ENCODE measurements at places on chromosomes 5 and 9.

DNA sequence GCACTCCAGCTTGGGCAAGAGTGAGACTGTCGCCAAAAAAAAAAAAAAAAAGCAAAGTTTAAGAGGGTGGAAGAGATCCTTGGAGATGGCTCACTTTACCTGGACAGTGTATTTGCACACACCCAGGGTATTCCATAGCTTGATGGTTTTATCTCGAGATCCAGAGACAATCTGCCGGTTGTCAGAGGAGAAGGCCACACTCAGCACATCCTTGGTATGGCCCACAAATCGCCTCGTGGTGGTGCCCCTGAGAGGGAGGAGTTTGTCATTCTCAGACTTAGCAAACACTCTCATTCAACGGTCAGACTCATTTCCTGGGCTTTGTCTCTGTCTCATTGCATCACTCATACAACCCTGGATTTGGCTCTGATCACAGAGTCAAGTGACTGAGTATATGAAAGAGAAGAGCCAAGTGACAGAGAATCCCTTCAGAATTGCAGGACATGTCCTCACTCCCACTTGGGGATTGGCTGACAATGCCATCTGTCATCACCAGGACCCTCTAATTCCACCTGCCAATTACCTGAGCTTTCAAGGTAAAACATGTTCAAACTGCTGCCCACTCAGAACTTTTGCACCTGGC lies 2.2 kb downstream of the RACK1 start:
- DNase-seq: no peak

DNA sequence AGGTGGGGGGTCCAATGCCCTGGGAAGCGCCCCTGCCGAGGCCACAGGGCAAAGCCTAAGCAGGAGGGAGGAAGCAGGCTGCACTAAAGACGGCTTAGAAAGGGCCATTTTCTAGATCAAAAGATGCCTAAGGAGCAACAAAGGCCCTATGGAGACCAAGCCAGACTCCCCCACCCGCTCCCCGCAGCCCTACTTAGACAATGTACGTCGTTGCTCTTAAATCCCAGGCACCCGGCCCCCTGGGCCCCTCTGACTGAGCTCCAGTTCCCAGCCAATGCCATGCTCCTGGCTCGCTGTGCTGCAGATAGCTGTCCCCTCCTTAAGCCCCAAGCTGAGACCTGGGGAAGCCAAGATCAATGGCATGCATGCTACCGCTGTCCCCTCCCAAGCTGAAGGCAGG lies 10.3 kb downstream of the IPPK start:
- no peak for DNase-seq

GRCh38 chr9:91155746-91156376 lies 205.9 kb downstream of the AUH start:
- no peak for DNase-seq

DNA sequence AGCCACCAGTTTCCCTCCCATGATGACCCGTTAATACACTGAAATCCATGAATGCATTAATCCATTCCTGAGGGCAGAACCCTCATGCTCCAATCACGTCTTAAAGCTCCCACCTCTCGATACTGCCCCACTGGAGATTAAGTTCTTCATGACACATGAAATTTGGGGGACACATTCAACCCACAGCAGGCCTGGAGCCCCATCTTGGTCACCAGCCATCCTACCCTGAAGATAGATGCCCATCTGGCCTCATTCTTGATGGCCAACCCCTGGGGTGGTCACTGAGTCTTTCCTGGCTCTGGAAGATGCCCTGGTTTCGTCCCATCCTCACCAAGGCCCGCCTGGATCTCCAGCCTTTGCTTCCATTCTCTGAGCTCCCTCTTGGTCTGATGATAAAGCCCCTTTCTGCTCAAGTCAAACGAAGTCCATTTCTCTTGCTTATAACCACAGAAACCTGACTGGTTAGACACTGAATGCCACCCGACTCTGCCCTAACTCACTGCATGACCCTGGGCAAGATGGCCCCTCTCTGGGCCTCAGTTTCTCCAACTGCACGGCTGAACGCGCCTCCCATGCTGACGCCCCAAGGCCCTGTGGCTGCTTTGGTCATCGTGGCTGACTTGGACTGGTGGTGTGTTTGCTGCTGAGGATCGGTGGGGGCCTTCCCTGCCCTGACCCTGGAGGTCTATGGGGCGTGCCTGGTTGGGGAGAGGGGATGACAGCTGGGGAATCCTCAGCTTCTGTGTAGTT lies 138.4 kb upstream of the IER5L start:
- no peak for DNase-seq

DNA sequence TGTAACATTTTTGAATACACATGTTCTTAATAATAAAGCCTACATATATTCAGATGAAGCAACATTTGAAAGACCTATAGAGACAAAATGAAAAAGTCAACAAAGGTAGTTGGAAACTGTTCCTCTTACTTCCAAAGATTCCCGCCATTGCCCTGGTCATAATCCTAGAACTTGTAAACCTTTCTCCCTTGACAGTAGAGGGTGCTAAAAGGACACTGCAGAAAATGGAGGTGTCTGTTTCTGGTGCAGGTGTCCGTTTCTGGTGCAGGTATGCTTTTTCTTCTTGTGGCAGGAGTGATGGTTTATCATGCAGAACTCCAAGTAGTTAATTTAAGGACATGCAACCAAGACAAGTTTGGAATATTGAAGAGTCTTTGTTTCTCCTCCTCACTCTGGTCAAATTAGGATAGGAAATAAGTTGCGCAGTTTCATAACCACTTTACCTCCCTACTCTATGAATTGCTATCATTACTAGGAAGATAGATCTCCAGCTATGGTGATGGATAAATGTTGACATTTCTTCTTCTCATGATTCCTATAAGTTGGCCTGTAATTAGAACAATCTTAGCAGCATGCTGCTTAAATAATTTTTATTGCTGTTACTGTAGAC lies 56.0 kb upstream of the FAM174A start:
- no peak for DNase-seq

- no peak for DNase-seq
These were observed 199.5 kb downstream of the ALDH1A1 start for GRCh38 chr9:72753266-72753893.

DNA sequence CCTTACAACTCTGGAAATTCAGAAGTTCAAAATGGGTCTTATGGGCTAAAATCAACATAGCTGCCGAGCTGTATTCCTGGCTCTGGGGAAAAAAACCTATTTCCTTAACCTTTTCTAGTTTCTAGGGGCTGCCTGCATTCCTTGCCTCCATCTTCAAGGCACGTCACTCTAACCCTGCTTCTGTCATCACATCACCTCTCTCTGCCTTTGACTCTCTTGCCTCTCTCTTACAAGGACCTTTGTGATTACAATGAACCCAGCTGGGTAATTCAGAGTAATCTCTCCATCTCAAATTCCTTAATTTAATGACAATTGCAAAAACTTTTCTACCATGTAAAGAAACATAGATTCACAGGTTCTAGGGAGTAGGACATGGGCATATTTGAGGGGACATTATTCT lies 103.1 kb upstream of the SMC2 start:
- no peak for DNase-seq

GRCh38 chr5:30768056-30768690 lies 425.3 kb upstream of the CDH6 start:
- DNase-seq: no peak

DNA sequence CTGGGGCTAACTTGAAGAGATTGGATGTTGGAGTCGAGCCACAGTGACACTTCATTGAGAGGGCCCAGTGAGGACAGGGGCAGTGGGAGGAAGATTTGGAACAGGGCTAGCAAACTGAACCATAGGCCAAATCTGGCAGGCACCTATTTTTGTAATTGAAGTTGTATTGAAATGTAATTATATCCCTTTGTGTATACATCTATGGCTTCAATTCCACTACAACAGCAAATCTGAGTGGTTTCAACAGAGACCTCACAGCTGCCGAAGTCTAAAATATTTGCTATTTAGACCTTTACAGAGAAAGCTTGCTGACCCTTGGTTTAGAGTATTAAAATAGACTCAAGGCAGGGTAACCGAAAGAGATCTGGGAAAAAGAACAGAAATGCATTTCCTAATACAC lies 4.7 kb upstream of the TNFSF8 start:
- no peak for DNase-seq

- no peak for DNase-seq
These were observed 63.9 kb upstream of the CCDC180 start for GRCh38 chr9:97243606-97244005.

- DNase-seq: no peak
These were observed 1019.0 kb downstream of the TAF11L14 start for GRCh38 chr5:18653216-18653752.

- no peak for DNase-seq
These were observed 211.4 kb downstream of the CHSY3 start for GRCh38 chr5:130115686-130116085.

- DNase-seq: no peak
These were observed 80.8 kb downstream of the ZNF608 start for GRCh38 chr5:124665625-124666024.

- DNase-seq: no peak
These were observed 23.0 kb downstream of the VAV2 start for GRCh38 chr9:133968966-133969617.

GRCh38 chr5:57513785-57514184 lies 31.2 kb upstream of the ACTBL2 start:
- DNase-seq: no peak

DNA sequence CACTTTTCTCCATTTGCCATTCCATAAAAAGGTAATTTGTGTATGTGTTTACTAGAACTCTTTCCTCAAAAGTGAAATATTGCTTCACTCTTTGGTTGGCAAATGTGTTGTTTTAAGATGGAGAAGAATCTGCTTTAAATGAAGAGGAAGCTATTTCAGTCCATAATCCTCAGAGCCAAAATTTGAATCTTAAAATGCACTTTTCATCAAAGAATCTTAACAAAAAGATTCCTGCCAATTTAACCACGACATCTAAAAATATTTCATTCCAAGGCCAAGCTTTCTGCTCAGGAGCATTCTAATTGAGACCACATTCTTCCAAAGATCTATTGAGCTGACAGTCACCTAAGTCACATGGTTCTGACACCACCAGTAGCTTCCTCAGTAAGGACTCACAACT lies 7.5 kb downstream of the GABRB2 start:
- no peak for DNase-seq

GRCh38 chr9:87812375-87813118 lies 70.1 kb upstream of the SPATA31E1 start:
- DNase-seq: no peak

DNA sequence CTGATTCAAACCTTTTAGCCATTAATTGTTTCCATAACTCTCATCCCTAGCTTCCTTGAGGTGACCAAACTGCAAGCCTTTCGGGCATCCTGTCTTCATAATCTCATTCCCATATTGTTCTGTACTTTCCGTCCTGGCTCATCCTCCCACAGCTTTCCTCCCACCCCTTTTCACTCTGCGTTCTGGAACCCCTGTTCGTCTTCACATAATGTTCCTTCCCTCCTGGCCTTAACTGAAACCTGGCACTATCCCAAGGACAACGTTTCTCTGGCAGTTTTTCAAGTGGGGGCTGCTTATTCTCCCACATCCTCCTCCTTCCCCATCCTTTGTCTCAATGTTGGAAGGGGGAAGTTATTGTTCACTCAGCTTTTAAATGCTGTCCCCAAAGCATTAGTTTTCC lies 1.5 kb downstream of the ZNF189 start:
- no peak for DNase-seq

GRCh38 chr9:17734674-17735073 lies 155.8 kb downstream of the SH3GL2 start:
- no peak for DNase-seq

DNA sequence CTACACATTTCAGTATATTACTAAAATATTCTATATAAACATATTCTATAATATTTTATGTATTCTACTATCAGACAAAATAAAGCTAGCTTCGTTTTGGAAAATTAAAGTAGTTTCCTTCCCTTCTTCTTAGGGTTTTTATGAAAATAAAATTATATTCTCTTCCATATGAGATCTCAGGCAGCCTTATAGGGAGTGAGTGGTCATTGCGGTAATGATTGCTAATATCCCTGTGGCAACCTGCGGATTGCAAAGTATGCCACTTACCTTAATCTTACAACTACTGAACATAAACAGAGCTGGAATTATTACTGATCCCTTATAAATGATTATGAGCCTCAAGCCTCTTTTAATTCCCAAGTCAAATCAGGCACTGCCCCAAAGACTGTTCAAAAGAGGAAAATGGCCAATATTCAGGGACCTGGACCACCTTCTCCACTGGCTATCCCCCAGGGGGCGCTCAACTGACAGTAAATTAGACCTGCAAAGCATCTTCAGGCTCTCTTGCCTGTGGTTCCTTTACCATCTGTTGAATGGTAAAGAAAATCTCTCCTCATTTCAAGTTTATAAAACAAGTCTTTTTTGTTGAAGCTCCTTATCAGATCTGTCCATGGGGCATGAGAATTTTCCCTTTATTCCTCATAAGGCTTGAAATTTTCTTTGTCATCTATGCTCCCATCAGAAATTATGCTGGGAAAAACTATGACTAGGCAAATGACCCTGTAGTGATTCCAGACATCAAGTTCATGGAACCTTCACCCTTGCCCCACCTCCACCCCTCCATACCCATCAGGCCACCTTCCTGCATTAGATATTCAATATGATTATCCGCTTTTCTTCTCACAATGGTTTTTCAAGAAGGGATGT lies 163.9 kb downstream of the CEMIP2 start:
- DNase-seq: peak; percentile 57

DNA sequence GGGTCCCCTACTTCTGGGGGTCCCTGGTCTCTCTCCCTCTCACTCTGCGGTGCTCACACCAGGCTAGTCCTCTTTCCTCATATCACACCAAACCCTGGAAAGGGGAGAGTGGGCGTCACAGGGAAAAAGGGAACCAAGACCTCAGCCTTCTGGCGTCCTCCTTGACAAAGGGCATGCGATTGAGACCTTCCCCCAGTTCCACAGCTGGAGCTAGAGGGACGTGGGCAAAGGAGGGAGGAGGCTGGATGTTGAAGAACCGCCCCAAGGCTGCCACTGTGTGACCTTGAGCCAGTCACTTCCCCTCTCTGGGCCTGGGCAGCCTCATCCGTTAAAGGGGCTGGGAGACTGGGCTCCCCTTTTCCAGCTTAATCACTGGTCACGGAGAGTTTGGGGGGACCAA lies 18.5 kb upstream of the TOR2A start:
- DNase-seq: no peak

GRCh38 chr5:38672059-38672788 lies 115.8 kb upstream of the LIFR start:
- DNase-seq: no peak

DNA sequence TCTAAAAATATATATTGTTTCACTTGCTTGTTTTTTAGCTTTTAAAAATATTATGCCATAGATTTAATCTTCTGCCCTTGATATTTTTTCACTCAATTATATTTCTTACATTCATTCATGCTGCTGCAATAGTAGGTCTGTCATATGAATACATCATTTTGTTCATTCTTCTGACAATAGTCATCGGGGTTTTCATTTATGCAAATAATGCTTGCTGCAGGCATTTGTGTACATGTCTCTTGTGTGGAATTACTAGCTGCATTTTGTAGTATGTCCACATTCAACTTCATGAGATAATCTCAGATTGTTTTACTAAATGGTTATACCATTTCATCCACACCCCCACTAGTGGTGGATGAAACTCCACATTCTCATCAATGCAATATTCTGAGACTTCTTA lies 5.3 kb upstream of the PLPP1 start:
- DNase-seq: no peak

- DNase-seq: no peak
These were observed 250.5 kb downstream of the DENND1A start for GRCh38 chr9:123679330-123679987.
